ENCODE measurements at places on chromosomes 11 and 22.
A peak's percentile ranks its signal among the peaks of the same experiment; 100 is the strongest.

DNA sequence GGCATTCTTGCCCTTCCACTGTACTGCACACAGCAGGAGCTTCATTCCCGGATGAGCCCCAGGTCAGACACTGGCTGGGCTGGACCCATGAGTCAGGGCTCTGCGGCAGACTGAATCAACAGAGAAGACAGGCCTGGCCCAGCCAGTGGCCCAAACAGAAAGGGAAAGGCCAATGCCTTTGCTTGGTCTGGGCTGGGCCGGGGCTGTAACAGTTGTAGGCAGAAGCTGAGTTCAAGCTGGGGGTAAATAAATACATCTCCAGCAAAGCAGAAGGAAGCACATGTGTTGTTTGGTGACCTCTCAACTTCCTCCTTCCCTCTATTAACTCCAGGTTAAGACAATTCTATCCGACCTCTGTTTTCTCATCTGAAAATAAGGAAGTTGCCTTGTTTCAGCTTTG lies 1.8 kb upstream of the SMIM35 start:
- DNase-seq, result no peak

DNA sequence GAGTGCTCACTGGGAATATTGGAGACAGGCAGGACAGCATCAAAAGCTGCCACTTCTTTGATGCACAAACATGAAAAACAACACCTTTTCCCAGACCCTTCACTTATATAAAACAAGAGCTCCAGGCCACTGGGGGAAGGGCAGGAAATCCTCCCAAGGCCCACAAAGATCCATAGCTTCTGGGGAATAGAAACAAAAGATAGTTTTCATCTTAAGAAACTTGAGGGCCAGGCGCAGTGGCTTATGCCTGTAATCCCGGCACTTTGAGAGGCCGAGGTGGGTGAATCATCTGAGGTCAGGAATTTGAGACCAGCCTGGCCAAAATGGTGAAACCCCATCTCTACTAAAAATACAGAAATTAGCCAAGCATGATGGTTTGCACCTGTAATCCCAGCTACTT lies 15.3 kb downstream of the RTL6 start:
- DNase-seq, result no peak

GRCh38 chr22:22200569-22201184 lies 43.9 kb upstream of the VPREB1 start:
- no peak for DNase-seq

- no peak for DNase-seq
These were observed 7.3 kb downstream of the CRYBB3 start for GRCh38 chr22:25206998-25207397.

DNA sequence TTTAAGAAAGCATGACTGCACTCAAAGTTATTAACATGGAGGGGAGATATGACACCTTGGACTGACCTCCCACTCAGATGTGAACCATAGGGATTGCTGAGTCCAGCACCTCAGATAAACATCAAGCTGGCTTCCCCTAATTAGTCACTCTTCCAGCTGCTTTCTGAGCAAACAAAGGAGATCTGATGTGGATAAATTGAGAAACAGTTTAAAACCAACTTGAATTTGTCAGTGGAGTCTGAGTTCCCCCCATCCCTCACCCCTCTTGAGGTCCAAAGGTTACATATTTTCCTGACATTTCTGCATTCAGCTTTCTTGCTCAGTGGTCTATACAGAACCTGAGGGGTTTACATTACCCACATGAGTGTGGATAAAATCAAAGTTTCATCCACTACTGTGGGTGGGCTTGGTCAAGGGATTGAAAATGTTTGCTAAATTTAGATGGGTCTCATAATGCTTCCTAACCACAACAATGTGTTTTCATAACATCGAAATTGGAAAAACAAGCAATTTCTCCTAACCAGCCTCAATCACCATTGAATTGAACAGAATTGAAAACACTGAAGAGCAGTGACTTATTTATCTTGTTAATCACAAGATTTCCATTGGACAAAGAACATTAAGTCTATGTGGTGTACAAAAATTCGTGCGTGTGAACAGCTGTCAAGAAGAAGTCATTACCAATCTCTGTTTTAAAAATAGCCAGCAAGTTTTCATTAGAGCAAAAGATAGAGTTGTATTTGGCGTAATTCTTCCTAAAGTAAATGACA lies 292.3 kb downstream of the METTL15 start:
- no peak for DNase-seq

GRCh38 chr22:48688366-48688765 lies 1139.3 kb downstream of the BRD1 start:
- DNase-seq, result no peak

DNA sequence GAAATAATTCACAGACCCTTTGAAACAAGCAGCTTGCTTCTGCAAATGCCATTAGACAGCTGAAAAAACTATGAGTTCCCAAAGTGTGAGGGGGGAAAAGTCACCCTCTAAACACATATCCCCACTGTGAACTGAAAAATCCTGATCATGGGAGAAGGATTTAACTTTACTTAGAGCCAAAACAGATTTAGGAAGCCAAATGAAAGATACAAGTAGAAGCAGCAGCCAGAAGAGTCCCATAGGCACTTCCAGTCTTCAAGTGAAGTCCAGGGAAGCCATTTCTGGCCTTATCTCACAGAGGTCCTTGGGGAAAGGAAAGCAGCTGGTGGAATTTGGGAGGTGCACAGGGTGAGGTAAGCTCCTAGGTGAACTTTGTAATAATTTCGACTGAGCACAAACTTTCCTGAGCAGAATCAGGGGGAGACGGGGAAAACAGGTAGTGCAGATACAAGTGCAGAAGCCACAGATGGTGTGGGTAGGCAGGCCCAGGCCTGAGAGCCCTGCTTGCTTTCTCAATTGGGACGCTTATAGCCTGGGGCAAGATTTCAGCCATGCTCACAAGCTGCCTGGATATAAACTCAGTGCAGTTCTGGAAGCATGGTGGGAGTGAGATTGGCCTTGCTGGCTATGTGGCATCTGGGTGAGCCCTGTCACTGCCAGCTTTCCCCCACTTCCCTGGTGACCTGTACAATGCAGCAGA lies 44.8 kb downstream of the GAS2 start:
- no peak for DNase-seq

GRCh38 chr11:17483505-17483904 lies 6.9 kb upstream of the ABCC8 start:
- no peak for DNase-seq

DNA sequence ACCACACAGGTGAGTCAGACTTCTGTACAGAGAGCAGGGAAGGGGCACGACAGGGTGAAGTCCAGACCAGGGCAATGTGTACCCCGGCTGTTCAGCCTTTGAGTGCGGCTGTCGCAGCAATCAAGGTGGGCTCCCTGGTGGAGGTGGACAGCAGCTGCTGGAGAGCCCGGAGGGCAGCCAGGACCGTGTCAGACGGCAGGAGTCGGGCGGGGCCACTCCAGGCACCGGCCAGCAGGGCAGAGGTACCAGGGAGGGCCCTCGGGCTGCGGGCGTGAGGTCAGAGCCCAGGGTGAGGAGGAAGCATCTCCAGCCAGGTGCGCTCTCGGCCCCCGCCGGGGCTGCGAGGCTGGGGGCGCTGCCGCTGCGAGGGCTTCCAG lies 802 bp upstream of the PIM3 start:
- no peak for DNase-seq

DNA sequence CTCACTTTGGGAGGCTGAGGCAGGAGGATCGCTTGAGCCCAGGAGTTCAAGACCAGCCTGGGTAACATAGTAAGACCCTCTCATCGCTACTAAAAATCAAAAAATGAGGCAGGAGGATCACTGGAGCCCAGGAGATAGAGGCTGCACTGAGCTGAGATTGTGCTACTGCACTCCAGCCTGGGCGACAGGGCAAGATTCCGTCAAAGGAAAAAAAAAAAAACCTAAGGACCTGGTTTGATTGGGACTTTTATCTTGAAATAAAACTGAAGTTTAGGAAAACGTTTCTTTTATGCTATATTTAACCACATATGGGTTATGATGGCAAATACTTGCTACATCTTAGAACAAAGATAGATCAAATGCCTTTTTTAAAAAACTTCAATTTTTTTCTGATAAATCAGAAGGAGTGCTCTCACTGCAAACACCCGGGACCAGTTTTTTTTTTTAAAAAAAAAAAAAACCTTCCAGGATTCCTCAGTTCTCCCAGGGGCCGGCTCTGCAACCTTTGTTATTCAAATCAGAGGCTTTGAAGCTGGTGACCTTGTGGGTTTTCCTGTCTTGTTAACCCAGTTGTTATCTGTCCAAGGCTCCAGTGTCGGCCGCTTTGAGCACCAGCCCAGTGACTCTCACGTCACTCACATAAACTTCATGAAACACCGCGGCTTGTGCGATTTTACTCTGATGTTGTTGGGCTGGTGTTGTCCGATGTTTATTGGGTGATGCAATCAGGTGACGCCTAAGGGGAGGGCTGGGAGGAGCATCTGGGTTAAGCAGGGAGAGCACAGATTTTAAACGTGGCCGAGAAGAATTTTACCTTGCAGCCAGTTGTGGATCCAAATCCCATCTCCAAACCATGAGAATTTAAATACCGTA lies 24.7 kb upstream of the SLC22A12 start:
- DNase-seq, result peak; percentile 5

- no peak for DNase-seq
These were observed 21.0 kb upstream of the MS4A6E start for GRCh38 chr11:60305906-60306619.

- DNase-seq, result no peak
These were observed 5.1 kb downstream of the PRAME start for GRCh38 chr22:22553735-22554586.

- no peak for DNase-seq
These were observed 18.8 kb downstream of the CYP2D6 start for GRCh38 chr22:42111798-42112197.

GRCh38 chr22:25833091-25833490 lies 91.1 kb downstream of the MYO18B start:
- DNase-seq, result no peak

GRCh38 chr11:83611031-83611430 lies 324.9 kb upstream of the CCDC90B start:
- no peak for DNase-seq

Measured in CD4-positive, CD25-positive, alpha-beta regulatory T cell (primary cell).